Mucosa of gallbladder (tissue), 1 donor: ENCODE measurements at places on chromosomes 7 and 10.

- DNase-seq = no peak
These were observed 52.5 kb upstream of the SEPTIN7 start for GRCh38 chr7:35748371-35748770.

GRCh38 chr7:46432708-46433107, 511.6 kb upstream of the IGFBP3 start:
- no peak for DNase-seq

DNA sequence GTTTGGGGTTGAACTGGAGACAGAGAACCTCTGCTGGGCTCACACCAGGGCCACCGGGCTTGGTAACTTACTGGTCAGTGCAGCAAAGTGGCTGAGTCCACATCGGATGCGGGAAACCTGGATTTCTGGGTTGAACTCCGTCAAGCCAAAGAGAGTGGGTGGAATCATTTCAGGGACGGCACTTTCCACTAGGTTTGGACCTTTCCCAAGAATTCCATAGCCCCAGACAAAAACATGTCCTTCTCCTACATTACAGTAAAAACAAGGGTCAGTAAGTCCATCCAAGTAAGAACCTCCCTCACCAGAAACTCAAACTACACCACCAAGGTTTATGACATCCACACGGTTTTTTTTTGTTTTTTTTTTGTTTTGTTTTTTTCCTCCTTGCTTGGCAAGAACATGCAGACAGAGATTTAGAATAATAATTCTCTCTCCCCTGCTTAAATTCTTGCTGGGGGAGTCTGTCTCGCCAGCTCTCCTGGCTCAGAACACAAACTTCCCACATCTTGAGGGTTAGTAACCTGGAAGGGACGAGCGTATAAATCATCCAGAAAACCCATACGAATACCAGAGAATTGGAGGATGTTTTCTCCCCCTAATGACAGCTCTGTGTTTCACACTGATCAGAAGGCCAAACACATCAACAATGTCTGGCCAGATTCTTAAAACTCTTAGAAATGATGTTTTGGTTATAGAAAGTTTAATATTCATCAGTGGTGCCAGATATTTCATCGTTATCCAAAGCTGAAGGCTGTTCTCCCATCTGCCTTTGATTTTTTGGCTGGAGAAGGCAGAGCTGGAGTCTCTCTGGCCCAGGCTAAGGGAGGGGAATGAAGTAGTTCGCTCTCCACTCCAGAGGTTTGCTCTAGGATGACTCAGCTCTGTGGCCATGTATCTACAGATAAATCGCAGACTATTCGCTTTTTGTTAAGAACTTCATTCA, 17.5 kb downstream of the RCC1L start:
- DNase-seq = peak; percentile 20

DNA sequence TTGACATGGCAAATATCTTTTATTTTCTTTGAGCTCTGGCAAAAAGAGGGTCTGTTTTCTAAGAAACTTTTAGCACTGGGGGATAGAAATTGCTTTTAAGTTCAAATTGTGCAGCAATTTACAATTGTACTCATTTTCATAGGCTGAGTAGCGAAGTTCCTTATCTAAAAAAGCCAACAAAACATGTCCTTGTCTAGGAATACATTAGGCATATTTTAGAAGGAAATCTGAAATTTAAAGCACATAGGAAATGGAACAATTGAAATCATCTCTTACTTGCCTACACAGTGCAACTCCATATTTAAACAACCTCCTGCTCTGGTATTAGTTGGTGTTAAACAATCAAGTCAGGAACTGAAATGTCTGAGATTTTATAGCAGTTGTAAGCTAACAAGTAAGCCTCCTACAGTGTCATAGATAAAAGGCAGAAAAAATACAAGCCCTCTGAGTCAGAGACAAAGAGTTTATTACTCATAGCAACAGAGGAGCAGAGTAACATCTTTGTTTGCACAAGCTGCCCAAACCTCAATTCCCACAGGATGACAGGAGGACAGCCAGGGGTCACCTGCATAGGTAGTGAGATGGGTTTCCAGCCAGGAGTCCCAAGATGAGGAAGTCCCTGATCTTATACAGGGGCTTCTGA, 280.2 kb upstream of the HGF start:
- no peak for DNase-seq

DNA sequence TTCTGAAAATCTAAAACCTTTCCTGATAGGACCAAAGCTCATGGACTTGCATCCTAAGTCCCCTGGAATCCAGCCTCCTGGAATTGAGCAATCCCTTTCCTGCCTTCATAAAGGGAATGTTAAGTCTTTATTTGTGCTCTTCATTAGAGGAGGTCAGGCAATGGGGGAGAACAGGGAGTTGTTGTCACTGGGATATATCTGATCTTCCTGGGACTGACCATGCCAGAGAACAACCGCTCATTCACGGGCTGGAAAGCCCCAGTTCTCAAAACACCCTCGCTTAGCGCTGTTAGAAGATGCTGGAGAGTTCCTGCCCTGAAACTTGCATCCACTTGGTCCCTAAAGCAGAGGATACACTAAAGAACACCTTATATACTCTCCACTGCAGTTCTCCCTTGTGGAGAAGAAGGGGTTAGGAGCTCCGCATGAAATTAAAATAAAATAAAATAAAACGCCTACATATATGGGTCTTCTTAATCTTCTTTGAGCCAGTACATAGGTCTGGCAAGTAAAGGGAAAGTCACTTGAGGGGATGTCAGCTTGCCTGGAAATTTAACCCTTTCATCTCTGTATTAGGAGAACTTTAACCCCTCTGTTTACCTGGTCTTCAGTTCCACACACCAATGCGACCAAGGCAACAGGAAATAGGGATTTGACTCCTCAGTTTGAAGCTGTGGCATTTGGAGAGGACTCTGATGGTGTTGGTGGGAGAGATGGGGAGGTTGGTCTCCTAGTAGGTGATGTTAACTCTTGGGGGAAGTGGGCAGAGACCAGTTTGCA, 1.2 kb downstream of the SORCS1 start:
- DNase-seq = no peak

GRCh38 chr10:121516093-121516865, 82.0 kb downstream of the FGFR2 start:
- DNase-seq = no peak

DNA sequence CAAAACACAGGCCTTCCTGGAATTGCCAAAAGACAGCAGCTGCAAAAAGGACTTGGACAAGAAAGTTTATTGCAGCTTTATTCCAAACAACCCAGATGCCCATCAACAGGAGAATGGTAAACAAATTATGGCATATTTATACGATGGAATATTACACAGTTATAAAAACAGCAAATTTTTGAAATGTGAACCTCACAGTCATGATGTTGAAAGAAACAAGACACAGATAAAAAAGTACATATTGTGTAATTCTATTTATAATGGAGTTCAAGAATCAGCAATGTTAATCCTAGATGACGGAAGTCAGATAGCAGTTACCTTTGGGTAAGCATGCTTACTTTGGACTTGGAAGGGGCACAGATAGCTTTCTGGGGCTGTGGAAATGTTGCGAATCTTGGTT, 44.4 kb downstream of the SYPL1 start:
- no peak for DNase-seq

DNA sequence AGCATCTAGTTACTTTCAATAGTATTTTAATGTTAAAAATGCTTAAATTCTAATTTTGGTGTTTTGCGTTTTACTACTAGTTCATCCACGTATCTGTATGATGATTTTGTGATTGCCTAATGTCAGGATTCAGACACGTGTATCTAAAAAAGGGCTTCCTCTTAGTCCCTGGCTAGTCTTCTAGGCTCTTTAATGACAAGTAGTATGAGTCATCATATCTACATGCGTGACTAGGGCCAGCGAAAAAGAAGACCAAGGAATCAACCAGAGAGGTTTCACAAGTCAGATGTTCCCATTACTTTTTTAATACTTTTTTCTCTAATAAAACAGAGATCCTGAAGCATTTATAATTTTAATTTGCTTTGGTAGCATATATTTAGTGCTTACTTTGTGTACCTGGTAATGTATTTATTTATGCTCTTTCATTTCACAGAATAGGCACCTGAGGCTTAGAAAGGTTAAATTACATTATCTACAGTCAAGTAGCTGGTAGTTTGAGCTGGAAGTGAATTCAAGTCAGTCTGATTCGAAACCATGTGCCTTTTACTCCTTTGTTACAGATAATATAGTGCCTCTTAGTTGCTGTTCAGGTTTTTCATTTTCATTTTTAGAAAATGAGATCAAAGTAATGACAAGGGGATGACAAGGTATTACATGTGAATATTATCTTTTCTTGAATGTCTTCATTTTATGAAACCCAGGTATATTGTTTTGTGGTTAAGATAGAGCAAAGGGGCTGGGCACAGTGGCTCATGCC, 140.3 kb downstream of the FOXP2 start:
- no peak for DNase-seq

GRCh38 chr10:101563007-101563406, 25.1 kb downstream of the POLL start:
- no peak for DNase-seq

DNA sequence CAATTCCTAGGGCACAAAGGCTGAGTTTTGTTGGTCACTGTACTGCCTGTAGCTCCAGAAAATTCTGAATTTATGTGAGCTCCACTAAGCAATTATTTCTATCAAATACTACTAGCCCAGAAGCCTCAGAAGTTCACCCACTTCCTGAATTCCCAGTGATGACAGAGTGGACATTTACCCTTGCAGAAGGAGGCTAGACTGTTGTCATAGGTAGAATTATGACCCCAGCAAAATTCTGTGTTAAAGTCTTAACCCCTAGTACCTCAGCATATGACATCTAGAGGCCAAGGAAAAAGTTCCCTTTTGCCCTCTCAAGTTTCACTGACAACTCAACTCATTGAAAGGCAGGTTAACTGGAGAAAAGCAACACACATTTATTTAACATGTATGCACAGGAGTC, 78.7 kb upstream of the KMT2E start:
- DNase-seq = no peak

GRCh38 chr10:7513936-7514335, 103.1 kb upstream of the SFMBT2 start:
- no peak for DNase-seq

DNA sequence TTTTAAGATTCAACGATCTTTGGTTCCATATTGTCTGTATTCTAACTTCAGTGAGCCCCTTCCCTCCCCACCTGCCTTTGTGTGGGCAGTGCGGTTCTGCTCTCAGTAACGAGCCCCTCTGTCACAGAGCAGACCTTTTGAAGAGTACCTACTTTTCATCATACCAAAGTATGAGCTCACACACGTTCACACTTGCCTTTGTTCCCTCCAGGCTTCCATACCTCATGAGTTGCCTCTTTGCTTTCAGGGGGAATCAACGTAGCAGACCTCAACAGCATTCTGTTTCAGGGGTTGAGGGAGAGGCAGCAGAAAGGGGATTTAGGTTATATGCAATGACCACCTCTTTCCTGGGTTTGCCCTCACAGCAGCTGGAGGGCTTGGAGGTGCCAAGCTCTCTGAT, 211.4 kb upstream of the MDFIC start:
- DNase-seq = no peak

DNA sequence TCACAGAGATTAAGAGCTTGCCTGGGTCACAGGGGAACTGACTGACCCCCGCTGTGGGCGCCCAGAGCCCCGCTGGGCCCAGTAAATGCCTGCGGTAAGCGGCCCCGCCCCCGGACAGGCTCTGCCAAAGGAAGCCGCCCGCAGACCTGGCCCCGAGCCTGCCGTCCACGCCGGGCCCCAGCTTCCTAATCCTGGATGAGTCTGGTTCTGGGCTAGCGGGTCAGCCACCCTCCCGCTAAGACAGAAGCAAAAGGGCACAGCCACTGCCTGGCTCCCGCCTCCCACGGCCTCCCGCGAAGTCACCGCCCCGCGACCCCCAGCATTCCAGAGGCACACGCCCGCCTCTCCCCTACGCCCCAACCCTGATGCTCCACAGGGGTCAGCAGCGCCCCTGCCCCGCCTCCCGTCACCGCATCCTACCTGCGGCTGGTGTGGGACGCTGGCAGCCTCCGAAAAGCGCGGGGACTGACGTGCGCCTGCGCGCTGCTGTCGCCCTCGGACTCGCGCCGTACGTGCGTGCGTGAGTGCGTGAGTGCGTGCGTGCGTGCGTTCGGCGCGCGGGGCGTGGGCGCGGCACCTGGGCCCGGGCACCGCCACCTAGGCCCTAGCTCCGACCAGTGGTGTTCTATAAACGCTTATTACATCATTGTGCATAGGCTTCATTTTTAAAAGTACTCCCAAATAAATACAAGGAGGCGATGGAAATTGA, at the start of gene FIGNL1:
Gene FIGNL1, minus strand, starts transcription at position 470 of the 709 bp plus-strand sequence. CDS start 3,063 bp downstream, outside the sequence.
- peak; percentile 79 for DNase-seq

DNA sequence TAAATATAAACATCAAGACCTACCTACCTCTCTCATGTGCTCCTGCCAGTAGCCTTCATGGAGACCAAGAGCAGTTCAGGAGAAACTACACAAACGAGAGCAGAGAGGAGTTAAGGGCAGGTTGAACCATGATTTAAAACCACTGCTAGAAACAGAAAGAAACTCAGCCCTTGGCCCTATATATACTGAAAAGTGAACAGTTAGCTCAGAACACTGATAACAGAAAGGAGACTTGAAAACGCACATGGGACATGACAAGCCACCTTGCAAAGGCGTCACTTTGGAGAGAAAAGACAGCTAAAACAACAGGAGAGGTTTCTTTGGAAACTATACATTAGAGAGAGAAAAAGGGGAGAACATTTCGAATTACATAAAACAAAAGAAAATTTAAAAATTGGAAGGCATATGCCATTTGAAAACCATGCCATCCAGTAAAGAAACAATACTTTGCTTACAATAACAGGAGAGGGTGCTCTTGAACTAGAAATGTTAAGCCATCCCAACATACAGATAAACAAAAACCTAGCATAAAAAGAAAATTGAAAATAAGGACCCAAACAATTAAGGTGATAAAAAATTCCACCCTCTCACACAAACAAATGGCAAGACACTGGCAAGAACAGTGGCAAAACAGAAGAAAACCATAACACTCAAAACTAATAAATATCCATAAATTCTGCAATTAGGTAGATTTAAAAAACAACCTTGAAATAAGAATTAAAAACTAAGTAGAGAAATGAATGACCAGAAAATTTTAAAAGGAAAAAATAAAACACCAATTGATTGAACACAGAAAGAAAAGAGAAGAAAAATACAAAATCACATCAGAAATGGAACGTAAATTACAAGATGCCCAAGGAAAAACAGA, 232.7 kb downstream of the IMMP2L start:
- DNase-seq = no peak

- DNase-seq = no peak
These were observed 1.0 kb upstream of the FAM20C start for GRCh38 chr7:191105-191980.

DNA sequence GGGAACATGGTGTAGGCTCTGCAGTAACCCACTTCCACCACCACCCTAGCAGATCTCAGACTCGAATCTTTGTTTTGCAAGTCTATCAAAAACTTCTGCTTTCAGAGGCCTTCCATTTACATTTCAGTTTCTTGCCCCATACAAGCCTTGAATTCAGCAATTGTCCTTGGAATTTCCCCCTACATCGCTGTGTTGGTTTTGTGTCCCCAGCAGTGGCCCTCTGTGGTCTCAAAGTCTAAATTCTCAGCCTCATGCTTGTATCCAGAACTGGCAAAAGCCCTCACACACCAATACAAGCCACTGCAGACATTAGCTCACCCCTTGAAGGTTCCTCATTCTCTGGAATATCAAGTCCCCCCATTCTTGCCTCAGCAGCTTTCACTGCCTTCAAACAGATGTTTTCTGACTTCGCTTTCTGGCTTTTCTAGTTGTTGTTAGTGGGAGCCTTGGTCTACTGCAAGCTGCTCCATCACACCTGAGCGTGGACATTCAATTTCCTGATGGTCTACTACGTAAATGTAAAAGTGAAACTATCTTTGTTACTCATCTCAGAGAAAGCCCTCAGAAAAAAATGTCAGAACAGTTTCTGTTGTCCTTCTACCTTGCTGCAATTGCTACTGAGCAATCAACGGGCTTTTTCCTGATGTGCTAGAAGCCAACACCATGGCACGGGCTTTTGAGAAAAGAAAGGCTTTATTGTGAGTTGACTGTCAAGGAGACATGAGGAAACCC, 1.8 kb upstream of the NUB1 start:
- DNase-seq = no peak
